A172 (cell line): ENCODE measurements at places on chromosomes 7 and 10. TPM values are rescaled to one million over a fixed set of nuclear protein-coding genes. Genes with fewer than 3 reads are reported as not detected.
A peak's percentile ranks its signal among the peaks of the same experiment; 100 is the strongest.

KIAA1549 gene
- 2.2 and 2.4 TPM in 2 replicates for total RNA-seq

DHX32 gene
- 39.5 and 40.1 TPM in 2 replicates for total RNA-seq

TSPAN12 gene
- total RNA-seq = 0.81 and 1.4 TPM in 2 replicates

MYL10 gene
- total RNA-seq = not detected in 2 replicates

VAX1 gene
- not detected in 2 replicates for total RNA-seq

DNA sequence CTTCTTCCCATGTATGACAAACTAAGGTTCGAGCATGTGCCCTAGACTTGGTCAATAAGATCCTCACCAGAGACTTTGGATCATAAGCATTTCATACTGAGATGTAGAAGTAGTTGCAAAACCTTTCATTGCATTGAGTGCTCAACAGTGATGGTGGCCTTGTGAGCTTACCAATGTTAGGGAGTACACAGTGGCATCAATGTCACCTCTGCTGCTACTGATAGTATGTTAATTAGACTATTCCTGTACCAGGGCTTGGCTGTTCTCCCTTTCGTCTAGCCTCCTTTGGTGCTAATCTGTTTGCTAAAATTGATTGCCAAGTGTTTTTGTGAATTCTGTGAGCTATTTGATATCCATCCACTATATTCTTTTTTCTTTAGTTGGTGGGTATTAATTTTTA lies 264.5 kb upstream of the SEMA3C start:
- no peak for DNase-seq

DNA sequence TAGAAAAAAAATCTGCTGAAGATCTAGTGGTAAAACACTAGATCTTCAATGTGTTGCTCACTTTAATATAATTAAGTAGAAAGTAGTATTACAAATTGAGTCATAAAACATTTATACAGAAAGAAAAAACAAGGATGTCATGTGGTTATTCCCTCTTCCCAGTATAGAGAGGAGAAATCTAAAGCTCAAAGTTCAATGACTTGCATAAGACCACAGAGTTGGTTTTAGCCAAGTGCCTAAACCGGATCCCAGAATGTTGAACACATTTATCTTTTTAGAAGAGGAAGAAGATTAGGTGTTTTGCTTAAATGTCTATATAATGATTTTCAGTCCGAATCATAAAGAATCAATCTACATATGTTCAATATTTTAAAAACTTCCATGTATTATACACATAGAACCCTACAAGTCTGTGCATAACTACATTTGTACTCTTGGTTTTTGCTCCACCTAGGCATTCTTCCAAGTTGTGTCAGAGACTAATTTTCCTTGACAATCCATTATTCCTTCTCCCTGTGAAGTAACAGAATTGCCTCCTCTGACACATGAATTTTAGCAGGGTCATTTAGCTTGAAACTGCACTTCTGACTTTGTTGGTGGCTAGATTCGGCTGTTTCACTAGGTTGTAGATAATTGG lies 389.2 kb downstream of the MAGI2 start:
- DNase-seq = no peak

- no peak for DNase-seq
Measured at GRCh38 chr10:93917064-93917391, 23.2 kb downstream of the SLC35G1 start.

GRCh38 chr10:69088471-69088769 lies 517 bp downstream of the SRGN start:
- DNase-seq = no peak

DNA sequence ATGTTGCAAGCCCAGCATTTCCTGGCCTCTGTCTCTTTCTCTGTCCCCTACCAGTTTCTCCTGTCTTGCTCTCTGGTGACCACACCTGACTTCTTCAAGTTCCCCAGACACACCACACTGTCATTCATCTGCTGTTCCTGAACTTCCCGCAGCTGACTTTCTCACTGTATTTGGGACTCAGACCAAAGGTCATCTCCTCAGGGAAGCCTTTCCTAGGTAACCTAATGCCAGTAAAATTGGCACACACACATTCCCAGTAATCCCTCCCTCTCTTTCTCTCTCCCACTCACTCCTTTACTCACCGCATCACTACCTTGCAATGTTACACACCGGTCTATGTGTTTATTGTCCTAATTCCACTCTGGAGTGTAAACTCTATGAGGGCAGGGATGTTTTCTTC lies 81.7 kb downstream of the ELMO1 start:
- DNase-seq = no peak

DNA sequence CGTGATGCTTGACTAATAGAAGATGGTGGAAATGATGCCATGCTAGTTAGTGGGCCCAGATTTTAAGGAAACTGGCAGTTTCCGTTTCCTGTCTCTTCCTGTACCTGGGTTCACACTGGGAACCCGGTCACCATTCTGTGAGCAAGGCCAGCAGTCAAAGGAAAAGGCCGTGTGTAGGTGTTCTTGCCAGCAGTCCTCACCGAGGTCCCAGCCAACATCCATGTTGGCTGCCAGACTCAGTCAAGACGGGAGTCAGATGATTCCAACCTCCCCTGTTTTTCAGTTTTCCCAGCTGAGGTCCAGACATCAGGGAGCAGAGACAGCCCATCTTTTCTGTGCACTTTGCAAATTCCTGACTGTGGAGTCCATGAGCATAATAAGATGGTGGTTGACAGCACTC lies 15.2 kb upstream of the PILRB start:
- no peak for DNase-seq

DNA sequence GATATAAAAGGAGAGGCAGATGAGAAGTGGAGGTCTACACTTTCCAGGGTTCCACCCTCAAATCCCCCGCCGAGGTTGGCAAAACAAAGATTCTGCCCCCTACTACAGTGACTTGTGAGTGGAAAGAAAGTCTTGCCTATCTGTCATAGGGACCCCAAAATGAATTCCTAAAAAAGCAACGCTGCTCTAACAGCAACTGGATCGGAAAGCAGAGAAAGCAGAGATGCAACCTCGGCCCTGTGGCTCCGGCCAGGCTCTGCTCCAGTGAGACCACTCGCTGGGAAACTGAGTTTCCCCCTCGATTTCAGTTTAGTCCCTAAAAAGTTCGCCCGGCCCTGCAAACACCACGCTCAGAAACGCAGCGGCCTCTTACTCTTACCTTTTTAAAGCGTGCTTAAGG lies 297.9 kb upstream of the NFE2L3 start:
- DNase-seq = no peak

DNA sequence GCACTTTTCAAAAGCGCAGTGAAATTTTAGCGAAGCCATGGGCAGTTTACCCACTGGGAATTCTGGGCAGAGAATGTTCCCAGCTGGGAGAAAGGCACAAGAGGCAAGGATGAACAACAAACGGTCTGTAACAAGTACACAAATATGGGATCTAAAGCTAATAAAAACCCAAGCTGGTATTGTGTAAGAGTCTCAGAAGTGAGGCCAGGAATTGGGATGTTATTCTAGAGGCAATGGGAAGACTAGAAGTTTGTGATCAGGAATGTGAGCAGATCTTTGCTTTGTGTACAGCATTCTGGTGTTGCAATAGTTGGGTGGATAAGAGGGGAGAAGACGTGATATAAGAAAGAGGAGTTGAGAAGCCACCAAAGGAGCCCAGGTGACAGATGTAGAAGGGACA lies 15.0 kb downstream of the FZD9 start:
- DNase-seq = no peak

DNA sequence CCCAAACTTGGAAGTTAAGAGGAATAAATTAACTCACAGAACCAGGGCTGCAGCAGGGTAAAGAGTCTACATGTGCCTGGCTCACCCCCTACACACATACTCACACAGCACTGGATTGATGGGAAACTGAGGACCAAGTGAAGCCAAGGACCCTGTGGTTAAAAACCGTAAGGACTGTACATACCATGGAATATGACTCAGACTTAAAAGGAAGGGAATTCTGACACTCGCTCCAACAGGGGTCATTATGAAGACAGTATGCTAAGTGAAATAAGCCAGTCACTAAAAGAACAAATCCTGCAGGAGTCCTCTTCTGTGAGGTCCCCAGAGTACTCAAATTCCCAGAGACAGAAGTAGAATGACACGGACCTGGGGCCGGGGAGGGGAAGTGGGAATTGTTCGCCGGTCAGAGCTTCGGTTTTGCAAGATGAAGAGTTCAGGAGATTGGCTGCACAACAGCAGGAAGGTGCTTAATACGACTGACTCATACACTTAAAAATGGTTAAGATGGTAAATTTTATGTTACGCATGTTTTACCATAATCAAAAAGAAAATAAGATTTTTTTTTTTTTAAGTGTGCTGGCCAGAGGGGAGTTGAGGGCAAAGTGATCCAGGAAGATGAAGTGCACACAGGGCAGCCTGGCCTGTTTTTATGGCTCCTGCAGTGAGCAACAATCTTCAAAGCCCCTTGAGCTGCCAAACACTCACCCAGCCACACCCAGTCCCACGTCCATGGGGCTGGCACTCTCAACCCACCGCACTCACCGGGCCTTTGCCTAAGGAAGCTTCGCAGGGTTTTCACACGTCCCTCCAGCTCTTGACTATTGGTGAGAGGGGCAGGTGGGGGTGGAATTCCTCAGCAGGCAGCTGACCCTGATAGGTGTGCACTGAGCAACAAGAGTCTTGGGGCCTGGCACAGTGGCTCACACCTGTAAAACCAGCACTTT lies 26.4 kb downstream of the DRGX start:
- DNase-seq = peak; percentile 38

- no peak for DNase-seq
Measured at GRCh38 chr7:16881844-16882243, at the start of gene AGR3. Gene AGR3, minus strand, starts transcription at chr7:16881983. Its CDS starts 3,365 bp downstream, at chr7:16878618.

- DNase-seq = peak; percentile 49
Measured at GRCh38 chr7:18590744-18591340, 95.3 kb downstream of the HDAC9 start.

- DNase-seq = no peak
Measured at GRCh38 chr7:135683609-135684008, 21.3 kb downstream of the STMP1 start.

GRCh38 chr7:30841025-30841735 lies 70.0 kb downstream of the MINDY4 start:
- no peak for DNase-seq

DNA sequence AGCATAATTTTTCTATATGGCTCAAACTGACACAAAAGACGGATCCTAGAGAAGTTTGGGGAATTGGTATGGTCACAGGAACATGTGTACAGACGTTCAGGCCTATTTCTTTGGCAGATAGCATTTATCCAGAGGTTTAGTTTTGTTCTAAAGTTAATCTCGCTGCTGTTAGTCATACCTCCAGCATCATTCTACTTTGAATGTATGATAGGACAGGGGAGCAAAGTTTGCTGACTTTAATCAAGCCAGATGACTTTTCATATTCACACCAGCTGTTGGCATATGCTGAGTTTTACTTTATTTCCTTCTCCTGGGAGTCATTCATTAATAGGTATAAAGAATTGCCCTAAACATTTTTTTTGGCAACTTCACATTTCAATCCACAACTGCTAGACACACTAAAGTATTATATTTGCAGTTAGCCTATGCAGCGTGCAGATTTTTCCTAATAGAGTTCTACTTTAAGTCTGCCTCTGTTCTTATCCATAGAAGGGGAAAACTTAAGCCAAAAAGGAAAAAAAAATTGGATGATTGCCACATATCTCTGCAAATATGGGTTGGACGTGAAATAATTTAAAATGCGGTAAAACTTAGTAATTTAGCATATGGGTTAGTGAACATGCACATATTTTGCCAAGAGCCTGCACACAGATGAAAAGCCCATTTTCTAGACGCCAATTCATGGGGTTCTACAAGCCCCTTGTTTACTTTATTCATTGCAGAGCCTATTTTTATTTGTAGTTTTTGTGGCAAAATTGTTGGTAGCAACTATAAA lies 213.1 kb downstream of the C7orf25 start:
- DNase-seq = no peak

DNA sequence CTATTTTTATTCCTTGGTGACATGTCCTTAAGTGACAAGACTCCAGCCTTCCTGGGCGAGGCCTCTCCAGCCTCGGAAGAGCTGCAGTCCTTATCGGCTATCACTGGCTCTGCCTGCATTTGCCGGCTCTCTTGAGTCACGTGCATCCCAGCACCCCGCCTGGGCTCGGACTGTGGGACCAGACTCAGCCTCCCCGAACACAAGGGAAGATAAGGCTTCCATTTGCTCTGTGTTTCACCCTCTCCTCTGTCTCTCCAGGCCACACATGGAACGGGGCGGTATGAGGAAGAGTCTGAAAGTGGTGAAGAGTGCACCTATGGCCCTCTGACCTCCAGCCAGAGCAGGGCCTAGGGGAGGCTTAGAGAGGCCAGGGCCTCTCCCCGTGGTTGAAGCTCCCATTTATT lies 4.7 kb downstream of the GDF2 start:
- DNase-seq = no peak

GRCh38 chr7:44372560-44373417 lies 47.4 kb upstream of the CAMK2B start:
- no peak for DNase-seq

GRCh38 chr10:67678335-67678974 lies 17.5 kb downstream of the CTNNA3 start:
- no peak for DNase-seq

DNA sequence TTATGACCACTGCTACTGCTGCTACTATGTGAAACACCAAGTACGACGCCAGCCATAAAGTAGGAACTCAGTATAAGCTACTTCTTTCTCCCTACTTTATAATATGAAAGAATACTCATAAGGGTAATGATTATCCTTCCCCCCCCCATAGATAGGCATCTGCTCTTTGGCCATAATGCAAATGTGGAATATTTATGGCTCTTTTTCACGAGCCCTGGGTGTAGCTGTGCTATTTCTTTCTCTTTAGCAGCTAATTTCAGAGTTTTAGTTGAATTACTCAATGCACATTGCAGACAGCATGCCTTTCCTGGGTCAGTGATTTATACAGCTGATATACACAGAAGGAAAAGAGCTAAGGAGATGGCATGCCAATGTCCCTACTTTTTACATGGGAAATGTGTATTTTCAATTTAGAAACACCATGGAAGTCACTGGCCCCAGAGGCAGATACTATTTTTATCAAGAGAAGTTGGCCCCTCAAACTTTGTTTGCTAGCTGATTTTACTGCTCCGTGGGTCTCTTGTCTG lies 234.1 kb upstream of the KIAA1217 start:
- DNase-seq = no peak

DNA sequence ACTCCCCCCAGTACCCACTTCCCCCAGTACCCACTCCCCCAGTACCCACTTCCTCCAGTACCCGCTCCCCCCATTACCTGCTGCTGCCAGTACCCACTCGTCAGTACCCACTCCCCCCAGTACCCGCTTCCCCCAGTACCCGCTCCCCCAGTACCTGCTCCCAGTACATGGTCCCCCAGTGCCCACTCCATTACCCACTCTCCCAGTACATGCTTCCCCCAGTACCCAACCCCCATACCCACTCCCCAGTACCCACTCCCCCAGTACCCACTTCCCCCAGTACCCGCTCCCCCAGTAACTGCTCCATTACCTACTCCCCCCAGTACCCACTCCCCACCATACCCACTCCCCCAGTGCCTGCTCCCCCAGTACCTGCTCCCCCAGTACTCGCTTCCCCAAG lies 550.6 kb downstream of the DNAJB6 start:
- no peak for DNase-seq
